T follicular helper cell (primary cell): ENCODE measurements at places on chromosomes 1 and 21.

DNA sequence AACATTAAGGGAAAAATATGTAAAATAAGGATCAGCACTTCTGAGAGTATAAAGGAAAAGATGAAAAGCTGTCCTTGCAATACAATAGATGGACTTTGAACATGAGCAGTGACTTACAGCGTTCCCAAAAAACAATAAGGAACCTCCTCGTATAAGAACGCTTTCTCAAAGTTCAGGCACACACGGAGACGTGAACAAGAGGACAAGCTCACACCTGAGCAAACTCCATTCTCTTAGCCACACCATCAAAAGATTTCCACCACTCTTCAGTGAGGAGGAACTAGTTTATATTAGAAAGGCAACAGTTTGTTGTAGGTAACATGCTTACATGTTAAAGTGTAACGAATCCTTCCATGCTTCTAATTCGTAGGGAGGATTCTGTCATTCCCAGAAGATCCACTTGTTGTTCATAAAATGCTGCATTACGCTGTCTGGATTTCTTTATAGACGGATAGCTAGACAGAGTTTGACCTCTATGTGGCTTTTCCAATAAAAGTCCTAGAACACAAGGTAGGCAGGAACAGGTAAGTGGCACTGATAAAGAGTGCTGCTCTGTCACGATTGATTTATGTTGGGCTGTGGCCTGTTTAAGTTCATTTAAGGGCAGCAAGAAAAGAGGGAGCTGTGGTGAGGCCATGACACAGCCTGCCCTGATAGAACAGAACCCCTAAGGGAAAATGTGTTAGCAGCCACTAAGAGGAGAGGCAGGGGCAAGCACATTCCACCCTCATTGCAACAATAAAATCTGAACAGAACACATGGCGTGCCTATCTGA, 37.0 kb upstream of the ATP1A1 start:
- no peak for DNase-seq

DNA sequence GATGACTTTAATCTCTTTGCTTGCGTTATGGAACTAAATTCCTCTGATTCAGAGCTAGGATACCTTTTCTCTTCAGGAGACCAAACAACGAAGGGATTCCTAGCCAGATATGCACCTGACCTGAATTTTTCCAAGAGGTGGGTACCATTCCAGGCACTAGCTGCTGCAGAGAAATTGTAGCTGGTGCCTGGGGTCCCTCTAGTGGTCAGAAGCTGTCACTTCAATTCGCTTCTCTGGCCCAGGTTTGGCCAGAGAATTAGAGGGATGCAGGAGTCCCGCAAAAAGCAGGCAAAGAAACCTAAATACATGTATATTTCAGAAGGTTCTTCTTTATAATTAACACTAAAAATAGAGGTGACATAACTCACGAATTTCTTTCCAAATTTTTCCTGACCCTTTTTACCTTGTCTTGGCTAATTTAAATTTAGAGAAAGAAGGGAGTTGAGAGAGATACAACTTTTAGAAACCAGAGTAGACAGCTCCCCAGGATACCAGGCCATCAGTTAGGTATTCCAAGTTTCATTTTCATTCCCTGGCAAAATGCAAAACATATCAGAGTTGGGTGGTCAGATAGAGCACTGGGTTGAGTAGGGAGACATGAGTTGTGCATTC, 9.6 kb downstream of the ACKR1 start:
- peak; percentile 13 for DNase-seq

DNA sequence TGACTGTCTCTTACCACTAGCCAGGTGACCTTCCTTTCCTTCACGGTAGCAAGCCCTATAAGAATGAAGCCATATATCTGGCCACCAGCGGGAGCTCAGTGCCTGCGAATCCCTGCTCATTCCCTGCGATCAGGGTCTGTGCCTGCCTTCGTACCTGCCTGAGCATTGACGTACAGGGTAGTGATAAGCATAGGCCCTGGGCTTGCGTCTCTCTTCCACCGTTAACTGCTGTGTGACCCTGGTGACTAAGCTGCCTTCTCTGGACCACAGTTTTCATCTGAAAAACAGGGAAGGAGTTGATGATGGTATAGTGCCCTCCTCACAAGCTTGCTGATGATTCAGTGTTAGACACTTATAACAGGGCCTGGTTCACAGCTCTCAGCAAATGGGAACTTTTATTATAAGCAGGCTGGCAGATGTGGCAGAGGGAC, 4.1 kb downstream of the ZC3H12A start:
- DNase-seq: peak; percentile 51

- DNase-seq: no peak
These were observed 29.9 kb downstream of the FUBP1 start for GRCh38 chr1:77948841-77949424.

- DNase-seq: no peak
These were observed 26.6 kb downstream of the SMAP2 start for GRCh38 chr1:40399984-40400704.

DNA sequence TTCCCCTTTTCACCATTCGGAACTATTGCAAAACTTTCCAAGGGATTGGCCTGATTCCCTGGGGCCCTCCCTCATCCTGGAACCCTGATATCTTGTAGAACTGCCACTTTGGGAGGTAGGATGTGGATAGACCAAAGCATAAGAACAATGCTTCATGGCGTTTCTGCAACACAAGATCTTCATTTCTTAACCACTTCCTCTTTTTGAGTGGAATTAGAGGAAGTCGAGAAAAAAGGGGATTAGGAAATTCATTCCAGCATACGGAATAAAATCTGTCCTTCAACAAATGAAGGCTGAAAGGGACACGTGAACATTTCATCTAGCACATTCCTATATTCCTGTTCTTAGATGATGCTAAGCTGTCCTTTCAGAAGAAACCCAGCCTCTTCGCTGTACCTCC, 149.3 kb downstream of the HUNK start:
- no peak for DNase-seq

GRCh38 chr1:201637282-201638079, 98.6 kb downstream of the NAV1 start:
- no peak for DNase-seq

GRCh38 chr1:51715369-51715768, 98.5 kb downstream of the OSBPL9 start:
- no peak for DNase-seq

DNA sequence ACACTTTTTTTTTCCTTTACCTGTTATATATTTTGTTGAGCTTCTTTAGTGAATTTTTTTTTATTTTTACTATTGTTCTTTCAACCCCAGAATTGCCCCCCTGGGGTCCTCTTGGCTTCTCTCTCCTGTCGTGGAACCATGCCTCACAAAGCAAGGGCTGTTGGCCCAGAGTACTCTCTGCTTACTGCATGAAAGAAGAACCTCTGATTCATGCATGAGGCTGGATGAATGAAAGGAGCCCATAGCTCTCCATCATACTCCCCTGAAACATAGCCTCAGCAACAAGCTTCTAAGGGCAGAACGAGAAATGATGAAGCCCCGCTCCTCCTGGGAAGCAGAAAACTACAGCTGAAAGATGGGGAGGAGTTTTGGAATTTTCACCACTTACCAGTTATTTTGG, 1441.0 kb downstream of the BRINP3 start:
- DNase-seq: no peak

DNA sequence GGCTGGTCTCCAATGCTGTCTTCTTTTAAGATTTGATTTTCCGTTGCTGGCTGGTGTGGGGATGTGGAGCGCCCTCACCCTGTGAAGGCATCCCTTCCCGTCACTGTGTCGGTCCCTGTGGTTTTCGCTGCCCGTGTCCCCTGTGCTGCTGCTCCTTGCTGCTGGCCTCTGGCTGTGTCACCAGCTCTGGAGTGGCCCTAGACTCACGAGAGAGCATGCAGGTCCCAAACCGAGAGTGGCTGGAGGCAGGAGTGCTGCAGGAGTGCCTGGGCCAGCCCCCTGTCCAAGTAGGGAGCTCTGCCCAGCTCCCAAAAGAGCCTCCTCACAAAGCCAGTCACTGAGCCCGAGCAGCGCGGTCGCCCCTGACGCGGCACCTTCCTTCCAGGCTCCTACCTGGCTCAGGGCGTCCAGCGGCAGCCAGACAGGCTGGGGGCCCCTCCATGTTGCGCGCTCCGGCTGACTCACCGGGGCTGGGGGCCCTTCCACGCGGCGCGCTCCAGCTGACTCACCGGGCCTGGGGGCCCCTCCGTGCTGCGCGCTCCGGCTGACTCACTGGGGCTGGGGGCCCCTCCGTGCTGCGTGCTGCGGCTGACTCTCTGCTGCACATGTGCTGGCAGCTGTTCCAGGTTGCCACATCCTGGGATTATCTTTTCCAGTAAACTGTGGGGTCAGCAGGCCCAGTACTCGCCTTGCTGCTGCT, 106.7 kb upstream of the COL6A1 start:
- DNase-seq: no peak

DNA sequence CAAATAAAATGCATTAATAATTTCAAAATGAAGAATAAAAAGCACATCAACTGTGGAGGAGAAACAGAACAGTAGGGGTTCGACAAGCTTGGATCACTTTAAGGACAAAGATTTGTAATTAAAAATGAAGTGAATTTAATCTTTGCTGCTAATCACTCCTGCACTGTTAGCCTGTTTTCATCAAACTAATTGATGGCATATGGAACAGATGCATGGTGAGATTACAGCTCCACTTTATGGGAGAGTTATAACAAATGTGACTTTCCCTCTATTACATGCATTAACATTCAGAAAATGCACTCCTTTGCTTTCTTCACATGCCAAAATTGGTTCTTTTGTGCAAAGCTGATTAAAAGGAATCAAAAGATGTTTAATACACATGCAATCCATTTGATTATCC, 207.2 kb upstream of the C21orf91 start:
- DNase-seq: no peak

- DNase-seq: no peak
These were observed 95.3 kb downstream of the HIVEP3 start for GRCh38 chr1:41823471-41823870.

- DNase-seq: no peak
These were observed 267.9 kb downstream of the SDCCAG8 start for GRCh38 chr1:243523766-243524165.

DNA sequence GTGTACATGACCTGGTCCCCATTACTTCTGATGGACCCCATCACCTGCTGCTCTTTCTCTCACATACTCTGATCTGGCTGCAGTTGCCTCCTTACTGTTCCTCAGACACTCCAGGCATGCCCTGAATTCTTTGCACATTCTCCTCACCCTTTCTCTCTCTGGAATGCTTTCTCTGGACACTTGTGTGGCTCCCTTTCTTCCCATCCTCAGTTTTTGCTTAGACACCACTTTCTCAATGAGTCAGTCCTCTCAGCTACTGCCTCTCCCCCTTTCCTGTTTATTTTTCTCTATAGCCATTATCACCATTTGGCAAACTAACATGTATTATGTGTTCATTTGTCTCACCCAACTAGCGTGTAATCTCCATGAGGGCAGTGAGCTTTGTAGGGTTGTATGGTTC, 28.1 kb downstream of the PLXNA2 start:
- no peak for DNase-seq

DNA sequence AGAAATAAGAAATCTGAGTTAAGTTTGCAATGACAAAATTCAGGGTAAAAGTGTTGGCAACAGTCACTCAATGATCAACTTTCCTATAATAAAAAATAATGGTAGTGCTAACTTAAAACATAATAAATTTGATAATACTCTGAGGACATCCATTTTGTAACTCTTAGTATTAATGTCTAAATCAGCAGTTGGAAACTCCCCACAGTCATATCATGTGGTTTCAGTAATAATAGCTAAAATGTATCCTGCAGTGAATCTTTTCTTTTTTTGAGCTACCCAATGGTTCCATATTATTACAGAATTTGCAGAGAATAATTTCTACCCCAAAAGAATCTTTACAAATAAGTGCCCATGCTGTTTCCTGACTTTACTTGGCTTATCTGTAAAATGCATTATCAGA, 286.7 kb downstream of the PTPRC start:
- DNase-seq: no peak

- DNase-seq: no peak
These were observed 7.0 kb upstream of the CELSR2 start for GRCh38 chr1:109242387-109242786.

GRCh38 chr21:42533306-42533962, 19.8 kb downstream of the SLC37A1 start:
- DNase-seq: no peak

DNA sequence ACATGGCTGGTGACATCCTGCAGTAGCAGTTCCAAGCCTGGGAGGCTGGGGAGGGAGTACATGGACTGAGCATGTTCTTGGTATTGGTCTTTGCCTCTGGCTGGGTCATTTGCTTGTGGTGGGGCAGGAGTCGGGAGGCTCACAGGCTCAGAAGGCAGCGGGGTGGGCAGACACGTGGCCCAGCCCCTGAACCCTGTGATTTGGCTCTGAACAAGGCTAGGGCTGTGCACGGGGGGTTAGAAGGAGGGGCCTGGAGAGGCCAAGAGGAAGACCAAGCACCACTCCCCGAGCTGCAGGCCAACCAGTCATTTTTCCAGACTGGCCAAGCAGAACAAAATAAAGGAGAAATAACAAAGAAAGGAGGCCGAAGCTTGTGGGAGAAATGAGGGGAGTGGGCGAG, 9.7 kb upstream of the PRELP start:
- DNase-seq: no peak

- no peak for DNase-seq
These were observed 1.7 kb downstream of the CD244 start for GRCh38 chr1:160860840-160861505.

- DNase-seq: no peak
These were observed 7.7 kb downstream of the SLC37A1 start for GRCh38 chr21:42521384-42521783.

DNA sequence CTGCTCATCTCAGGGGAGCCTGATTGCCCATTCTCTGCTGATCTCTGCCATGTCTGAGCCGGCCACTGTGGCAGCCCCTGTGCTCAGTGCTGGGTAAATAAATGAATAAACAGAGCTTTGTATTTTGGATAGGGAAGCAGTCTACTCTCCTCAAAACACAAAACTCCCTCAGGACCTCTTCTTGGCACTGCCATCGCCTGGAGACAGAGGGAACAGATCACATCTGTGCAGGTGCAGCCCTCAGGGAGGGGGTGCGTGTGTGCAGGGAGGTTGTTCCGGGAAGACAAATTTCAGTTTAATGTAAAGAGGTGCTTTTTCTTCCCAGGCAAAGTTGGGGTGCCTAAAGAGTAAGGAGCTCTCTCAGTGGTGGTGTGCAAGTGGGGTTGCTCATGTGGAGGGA, 7.7 kb upstream of the FAM167B start:
- DNase-seq: no peak

DNA sequence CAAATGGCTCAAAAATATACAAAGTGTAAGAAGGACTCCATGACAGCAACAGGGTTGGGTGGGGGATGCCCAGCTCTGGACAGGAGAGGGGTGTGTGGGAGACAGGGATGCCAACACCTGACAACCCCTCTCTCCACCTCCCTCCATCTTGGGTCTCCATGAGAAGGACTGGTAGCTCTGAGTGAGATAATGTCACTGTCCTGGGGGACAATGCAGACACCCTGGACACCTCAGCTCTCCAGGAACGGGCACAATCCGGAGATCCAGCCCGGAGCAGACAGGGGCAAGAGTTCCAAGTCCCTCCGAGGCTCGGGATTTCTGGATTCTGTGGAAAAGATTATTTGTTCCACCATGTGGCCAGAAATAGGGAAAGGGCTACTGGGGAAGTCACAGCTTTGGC, 122.5 kb downstream of the GLIS1 start:
- no peak for DNase-seq

GRCh38 chr1:246065592-246065991, 441.5 kb downstream of the SMYD3 start:
- no peak for DNase-seq
